ENCODE measurements at places on chromosomes 2 and 18. TPM values are rescaled to one million over a fixed set of nuclear protein-coding genes. Genes with fewer than 3 reads are reported as not detected.

GRCh38 chr2:46259777-46260168 lies 37.4 kb upstream of the EPAS1 start:
- no peak for DNase-seq

DNA sequence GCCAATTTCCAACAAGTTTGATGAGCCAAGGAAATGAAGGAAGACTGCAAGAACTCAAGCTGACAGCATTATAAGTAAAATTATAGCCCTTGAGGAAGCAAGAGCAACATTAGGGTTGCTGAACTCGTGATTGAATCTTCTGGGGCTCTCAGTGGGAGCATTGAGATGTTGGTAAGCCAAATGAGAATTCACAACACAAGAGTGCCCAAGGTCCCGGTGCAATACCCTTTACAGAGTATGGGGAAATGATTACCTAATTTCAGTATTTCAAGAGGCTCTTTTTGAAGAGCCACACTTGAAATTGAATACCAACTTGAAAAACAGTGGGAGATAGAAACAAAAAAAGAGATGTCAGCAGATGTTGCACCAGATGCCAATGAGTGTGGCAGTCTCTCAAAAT lies 554.5 kb downstream of the STK39 start:
- DNase-seq: no peak

DNA sequence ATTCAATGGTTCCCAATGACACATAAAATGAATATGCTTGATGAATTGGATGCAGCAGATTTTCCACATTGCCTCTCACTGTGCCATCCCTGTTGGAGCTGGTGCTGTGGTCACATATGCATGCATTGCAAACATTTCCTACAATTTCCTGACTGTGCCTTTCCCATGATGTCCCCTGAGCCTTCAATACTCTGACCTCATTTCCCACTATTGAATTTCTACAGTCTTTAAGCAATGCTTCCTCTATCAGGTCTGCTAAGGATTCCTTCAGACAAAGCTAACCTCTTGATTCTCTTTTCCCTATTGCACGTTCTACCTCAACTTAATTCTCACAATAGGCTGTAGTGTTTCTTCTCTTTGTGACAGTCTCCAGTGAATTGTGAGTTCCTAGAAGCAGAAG lies 342.5 kb upstream of the CRIM1 start:
- DNase-seq: no peak

AGAP1 gene
- 5.0 TPM for total RNA-seq

- DNase-seq: no peak
These were observed 51.5 kb upstream of the CDH19 start for GRCh38 chr18:66655407-66655806.

GRCh38 chr2:198494931-198495330 lies 690.5 kb downstream of the PLCL1 start:
- DNase-seq: no peak

Data from liver (tissue), 10 donors.